ENCODE measurements at places on chromosomes 1 and 21.
A peak's percentile ranks its signal among the peaks of the same experiment; 100 is the strongest.

- no peak for DNase-seq
These were observed 15.1 kb downstream of the PLEKHO1 start for GRCh38 chr1:150164779-150165178.

DNA sequence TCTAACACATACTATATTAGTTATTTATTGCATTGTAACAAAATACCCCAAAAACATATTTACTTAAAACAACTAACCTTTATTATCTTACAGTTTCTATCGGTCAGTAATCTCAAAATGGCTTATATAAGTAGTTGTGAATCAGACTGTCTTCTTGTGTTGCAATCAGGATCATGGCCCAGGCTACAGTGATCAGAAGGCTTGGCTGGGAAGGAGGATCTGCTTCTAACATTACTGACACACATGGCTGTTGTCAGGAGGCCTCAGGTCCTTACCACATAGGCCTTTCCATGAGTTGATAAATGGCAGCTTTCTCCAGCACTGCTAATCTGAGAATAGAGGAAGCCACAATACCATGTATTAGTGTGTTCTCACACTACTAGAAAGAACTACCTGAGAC is 33.7 kb downstream of the CFH start:
- no peak for DNase-seq

DNA sequence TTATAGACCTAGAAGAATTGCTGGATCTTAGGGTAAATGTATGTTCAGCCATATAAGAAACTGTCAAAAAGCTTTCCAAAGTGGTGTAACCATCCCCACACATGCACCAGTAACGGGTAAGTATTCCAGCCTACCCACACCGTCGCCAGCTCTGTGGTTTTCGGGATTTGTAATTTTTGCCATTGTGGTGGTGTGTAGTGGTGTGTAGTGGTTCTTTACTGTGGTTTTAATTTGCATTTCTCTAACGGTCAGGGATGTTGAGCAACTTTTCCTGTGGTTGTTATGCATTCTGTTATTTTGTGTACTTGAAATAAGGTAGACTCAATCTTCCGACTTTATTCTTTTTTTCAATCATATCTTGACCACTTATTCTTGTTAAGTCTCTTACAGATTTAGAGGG is 342.4 kb upstream of the AJAP1 start:
- DNase-seq, result no peak

- peak; percentile 78 for DNase-seq
These were observed at the start of gene TRNP1 for GRCh38 chr1:26993237-26994019. Gene TRNP1, plus strand, starts transcription at chr1:26993692. Its CDS starts 95 bp downstream, at chr1:26993787.

DNA sequence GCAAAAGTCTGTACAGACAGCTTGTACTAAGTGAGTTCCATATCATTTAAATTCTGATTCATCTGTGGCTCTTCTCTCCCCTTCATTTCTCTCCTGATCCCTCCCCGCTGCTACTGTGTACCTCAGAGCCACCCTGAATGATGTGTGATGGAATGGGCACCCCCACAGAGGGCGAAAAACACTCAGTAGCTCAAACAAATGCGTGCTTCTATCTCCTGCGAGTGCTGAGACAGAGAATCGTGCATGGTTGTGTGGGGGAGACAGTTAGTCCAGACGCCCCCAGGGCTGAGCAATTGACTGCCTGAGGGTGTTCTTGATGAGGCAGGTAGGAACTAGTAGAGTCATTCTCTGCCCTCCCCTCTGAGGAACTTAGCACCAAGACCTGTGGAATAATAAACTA is 269.8 kb downstream of the ZNF648 start:
- DNase-seq, result no peak

DNA sequence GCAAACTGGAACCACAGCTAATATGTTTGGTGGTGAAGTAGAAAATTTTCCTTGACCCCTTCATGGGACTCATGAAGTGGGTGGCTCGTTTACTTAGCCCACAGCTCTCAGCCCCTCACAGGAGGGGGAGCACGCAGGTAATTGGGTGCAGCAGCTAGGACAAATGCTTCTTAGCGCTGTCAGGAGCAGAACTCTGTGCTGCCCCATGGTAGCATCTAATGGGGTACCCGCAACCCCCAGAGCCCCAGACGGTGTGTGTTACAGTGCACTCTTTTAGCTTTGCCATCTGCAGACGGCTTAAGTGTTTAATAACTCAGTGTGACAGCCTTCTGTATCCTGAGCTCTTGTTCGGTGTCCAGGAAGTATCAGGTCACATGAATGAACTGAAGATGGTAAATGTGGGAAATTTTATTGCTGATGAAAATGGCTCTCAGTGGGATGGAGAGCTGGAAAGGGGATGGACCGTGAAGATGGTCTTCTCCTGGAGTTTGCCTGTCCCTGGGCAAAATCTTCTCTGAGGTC is 189.6 kb upstream of the ZRANB2 start:
- no peak for DNase-seq

DNA sequence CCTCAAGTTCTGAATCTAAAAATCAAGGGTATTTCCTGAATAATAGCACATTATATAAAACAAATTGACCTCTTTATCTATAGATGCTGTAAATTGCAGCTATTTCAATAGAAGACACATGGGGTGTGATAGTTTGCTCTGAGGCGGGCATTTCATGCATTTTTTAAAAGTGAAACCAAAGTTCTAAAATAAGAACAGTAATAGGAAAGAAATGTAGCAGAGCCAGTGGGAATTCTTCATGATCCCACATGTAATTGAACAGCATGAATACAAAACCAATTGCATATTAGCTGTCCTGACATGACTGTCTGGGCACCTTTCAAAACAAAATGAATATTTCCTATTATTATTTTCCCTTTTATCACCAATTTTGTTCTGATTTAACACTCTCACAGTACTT is 85.0 kb downstream of the RGS21 start:
- DNase-seq, result no peak

DNA sequence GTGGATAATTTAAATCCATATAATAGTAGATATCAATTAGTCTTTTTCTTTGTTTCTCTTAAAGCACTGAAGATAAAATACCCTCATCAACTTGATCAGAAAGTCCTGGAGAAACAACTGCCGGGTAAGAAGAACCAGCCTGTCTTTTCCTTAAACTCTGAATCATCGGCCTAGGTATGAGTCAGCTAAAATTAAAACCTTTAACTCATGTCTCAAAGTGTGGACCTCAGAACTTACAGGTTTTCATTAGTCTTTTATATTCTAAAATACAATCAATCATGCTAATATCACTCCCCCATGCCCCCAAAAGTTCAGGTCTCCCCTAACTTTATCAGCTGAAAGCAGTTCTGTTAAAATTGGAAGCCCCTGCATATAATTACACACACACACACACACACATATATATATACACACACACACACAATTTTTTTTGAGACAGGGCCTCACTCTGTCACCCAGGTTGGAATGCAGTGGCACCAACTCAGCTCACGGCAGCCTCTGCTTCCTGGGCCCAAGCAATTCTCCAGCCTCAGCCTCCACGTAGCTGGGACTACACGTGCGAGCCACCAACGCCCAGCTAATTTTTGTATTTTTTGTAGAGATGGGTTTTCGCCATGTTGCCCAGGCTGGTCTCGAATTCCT is 61.3 kb downstream of the B3GALNT2 start:
- peak; percentile 48 for DNase-seq

GRCh38 chr1:33560680-33561079 is 88.2 kb downstream of the ZSCAN20 start:
- DNase-seq, result peak; percentile 16

Measured in H54 (cell line).